Glutamatergic neuron (in vitro differentiated cells): ENCODE measurements at places on chromosomes 6 and 20. TPM values are rescaled to one million over a fixed set of nuclear protein-coding genes. Genes with fewer than 3 reads are reported as not detected.
A peak's percentile ranks its signal among the peaks of the same experiment; 100 is the strongest.

The PPIL6 gene
- 0.83 TPM for total RNA-seq

DNA sequence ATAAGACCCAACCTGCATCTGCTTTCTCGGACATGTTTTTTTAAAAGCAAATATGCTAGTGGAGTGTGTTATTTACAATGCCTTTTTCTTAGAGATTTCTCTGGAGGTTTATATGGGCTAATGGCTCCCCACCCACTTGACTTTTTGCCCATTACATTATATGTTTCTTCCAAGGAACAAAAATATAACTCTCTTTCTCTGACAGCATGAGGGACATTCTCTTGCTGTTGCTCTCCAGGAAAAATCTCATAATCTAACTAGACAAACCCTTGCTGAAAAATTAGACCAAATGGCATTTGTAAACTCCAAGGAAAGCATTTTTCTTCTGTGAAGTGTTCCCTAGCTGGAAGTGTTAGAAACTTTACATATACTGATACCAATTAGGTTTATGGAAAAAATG, 213.7 kb downstream of the PRL start:
- peak overlapping the region; percentile 85 for H3K27ac ChIP-seq
- peaks cover 33% of the 10 kb centered on the region for H3K4me1 ChIP-seq
- H3K36me3 ChIP-seq: peaks cover 17% of the 10 kb centered on the region
- H3K4me3 ChIP-seq: peak overlapping the region; percentile 26
- DNase-seq: no peak

DNA sequence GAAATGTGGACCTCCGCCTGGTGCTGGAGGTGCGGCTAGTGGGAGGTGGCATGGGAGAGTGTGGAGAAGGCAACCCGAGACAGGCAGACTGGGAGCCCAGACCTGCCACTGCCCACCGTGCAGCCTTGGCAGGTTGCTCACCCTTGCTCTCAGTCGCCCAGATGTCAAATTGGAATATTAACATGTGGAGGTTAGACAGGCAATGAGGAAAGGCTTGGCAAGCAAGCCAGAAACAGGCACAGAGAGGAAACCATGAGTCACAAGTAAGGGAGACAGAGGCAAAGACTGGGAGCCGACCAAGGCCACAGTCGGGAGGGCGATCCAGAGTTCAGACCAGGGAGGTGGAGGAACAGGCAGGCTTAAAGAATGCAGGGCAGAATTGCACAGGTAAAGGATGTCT, 178.2 kb downstream of the FOXC1 start:
- no peak overlapping the region for H3K27ac ChIP-seq
- H3K36me3 ChIP-seq: no peaks in the 10 kb centered on the region
- DNase-seq: no peak
- H3K27me3 ChIP-seq: no peaks in the 10 kb centered on the region
- H3K4me1 ChIP-seq: no peaks in the 10 kb centered on the region

The HLA-DRA gene
- total RNA-seq: not detected

- no peak overlapping the region for H3K4me3 ChIP-seq
- DNase-seq: no peak
- no peaks in the 10 kb centered on the region for H3K36me3 ChIP-seq
- H3K4me1 ChIP-seq: no peaks in the 10 kb centered on the region
Observed at GRCh38 chr6:49541936-49542335, 8.5 kb upstream of the C6orf141 start.

The EYA2 gene
- total RNA-seq: 94.1 TPM

- H3K4me1 ChIP-seq: peaks cover 5% of the 10 kb centered on the region
- no peak overlapping the region for H3K27ac ChIP-seq
- no peak overlapping the region for H3K4me3 ChIP-seq
- H3K27me3 ChIP-seq: no peaks in the 10 kb centered on the region
Observed at GRCh38 chr6:84457276-84457675, 229.8 kb upstream of the CEP162 start.

DNA sequence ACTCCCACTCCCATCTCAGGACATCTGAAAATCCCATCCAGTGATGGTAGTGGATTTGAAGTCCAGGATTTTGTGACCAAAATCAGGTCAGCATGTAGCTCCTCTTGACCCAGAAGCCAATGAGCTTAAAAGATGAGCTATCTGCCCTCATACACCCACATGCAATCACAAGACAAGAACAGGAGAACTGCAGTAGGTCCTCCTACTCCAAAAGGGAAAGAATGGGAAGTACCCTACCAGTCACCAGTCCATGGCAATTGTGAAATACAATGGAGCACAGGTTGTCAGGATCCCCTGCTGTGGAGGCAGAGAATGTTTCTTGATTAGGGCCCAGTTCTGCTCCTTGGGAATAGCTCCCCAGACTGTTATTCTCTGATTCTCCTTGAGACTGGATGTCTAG, 347.3 kb upstream of the CNR1 start:
- no peak overlapping the region for H3K27ac ChIP-seq
- DNase-seq: no peak
- no peaks in the 10 kb centered on the region for H3K36me3 ChIP-seq
- no peak overlapping the region for H3K4me3 ChIP-seq
- no peaks in the 10 kb centered on the region for H3K27me3 ChIP-seq
- no peaks in the 10 kb centered on the region for H3K4me1 ChIP-seq

DNA sequence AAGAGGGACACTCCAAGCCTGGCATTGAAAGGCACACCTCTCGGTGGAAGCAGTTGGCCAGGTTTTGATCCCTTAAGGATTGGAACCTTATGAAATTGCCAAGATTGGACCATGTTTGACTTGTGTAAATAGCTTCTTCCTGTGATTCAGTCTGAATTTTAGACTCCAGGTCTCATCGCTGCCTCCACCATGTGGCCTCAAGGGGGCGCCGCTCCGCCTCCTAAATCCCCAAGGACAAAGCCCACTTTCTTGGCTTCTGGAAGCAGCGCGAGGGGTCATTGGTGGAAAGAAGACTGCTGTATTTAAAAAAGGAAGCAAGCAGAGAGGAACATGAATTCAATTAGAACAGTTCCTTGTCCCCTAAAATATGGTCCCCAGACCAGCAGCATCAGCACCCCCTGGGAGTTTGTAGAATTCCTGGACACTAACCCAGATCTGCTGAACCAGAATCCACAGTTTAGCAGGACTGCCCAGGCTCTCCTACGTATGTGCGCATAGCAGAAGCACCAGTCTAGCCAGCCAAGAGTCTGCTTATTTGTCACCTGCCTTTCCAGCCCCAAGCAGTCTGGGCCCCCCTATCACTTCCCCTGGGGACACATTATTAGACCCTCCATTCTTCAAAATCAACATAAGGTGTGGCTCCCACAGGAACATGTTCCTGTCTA, 108.5 kb downstream of the LY86 start:
- H3K27ac ChIP-seq: no peak overlapping the region
- H3K4me3 ChIP-seq: no peak overlapping the region
- DNase-seq: peak; percentile 66
- no peaks in the 10 kb centered on the region for H3K36me3 ChIP-seq
- H3K27me3 ChIP-seq: no peaks in the 10 kb centered on the region

- no peak overlapping the region for H3K4me3 ChIP-seq
- no peak for DNase-seq
- H3K27me3 ChIP-seq: no peaks in the 10 kb centered on the region
- no peak overlapping the region for H3K27ac ChIP-seq
Observed at GRCh38 chr6:116035616-116036015, 25.1 kb downstream of the FRK start.

GRCh38 chr6:48472535-48472934, 361.5 kb upstream of the PTCHD4 start:
- H3K27ac ChIP-seq: no peak overlapping the region
- no peaks in the 10 kb centered on the region for H3K36me3 ChIP-seq
- H3K4me3 ChIP-seq: no peak overlapping the region
- no peak for DNase-seq

- no peaks in the 10 kb centered on the region for H3K36me3 ChIP-seq
- no peak overlapping the region for H3K4me3 ChIP-seq
- no peak overlapping the region for H3K27ac ChIP-seq
- peaks cover 2% of the 10 kb centered on the region for H3K4me1 ChIP-seq
- peaks cover 3% of the 10 kb centered on the region for H3K27me3 ChIP-seq
- no peak for DNase-seq
Observed at GRCh38 chr6:35686436-35686835, 2.3 kb downstream of the FKBP5 start.

DNA sequence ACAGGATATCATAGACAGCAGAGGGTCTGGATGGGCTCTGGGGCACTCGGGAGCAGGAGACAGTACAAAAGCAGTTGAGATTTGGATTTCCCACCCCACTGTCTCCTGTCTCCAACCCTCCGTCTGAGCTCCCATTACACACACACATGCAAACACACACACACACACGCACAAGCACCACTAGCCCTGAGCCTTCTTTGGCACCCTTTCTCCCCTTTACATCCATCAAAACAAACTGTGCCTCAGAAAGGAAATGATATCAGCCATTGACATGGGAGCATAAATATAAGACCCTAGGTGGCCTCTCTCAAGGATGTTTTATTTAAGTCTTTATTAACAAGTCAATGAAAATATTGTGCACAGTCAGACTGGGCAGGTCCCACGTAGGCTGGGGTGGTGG, 17.5 kb downstream of the TTBK1 start:
- peaks cover 19% of the 10 kb centered on the region for H3K27me3 ChIP-seq
- H3K36me3 ChIP-seq: peaks cover 8% of the 10 kb centered on the region
- H3K27ac ChIP-seq: no peak overlapping the region
- no peak overlapping the region for H3K4me3 ChIP-seq
- DNase-seq: no peak

The TMC2 gene
- not detected for total RNA-seq

DNA sequence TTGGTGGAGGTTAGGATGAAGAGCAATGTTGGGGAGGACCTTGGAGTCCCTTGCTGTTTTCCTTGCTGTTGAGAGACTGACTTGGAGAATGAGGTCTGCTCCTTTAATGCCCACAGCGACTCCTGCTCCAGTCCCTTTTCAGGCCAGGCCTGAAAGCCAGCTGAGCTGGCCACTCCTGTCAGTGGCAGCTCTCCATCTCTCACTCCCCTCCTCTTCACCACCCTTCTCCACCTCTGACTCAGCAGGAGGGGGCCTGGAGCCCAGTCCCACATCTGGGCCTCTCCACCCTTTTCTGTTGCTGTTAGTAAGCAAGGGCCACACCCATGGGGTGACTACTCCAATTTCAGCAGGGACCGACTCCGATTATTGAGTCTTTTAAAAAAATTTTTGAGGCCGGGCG, 2.2 kb downstream of the SNX21 start:
- no peaks in the 10 kb centered on the region for H3K36me3 ChIP-seq
- DNase-seq: no peak
- H3K4me3 ChIP-seq: peak overlapping the region; percentile 30
- H3K27ac ChIP-seq: no peak overlapping the region
- H3K27me3 ChIP-seq: no peaks in the 10 kb centered on the region
- H3K4me1 ChIP-seq: no peaks in the 10 kb centered on the region

The SLC35F1 gene
- 22.4 TPM for total RNA-seq

The SSTR4 gene
- not detected for total RNA-seq

DNA sequence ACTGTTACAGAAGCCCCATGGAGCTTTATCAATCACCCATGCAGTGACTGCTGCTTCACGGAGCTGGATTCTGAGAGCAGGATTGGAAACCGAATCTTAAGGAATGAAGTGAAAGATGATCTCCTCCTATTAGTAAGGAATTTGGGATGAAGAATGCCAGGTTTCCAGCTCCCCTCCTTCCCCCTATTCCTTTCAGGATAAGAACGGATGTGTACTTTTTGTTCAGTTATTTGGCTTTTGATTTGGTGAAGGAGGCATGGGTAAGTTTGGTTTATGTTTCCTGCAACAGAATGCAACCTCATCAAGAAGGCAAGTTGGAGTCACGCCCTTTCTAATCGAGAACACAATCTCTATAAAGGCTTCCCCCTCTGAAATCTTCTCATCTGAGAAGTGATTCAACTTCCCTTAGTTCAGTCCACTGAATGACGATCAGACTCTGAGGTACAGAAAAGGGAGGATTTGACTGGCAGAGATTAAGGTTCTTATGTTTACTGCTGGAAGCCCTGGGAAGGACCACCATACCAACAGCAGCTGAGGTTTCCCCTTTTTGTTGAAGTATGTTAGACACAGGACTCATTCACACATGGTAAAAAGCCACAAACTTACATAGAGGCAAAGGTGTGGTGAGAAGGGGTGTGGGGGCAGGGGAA, 5.5 kb downstream of the ELMO2 start:
- H3K4me3 ChIP-seq: no peak overlapping the region
- no peak overlapping the region for H3K27ac ChIP-seq
- H3K4me1 ChIP-seq: peaks cover 14% of the 10 kb centered on the region
- DNase-seq: no peak
- H3K27me3 ChIP-seq: peaks cover 2% of the 10 kb centered on the region

DNA sequence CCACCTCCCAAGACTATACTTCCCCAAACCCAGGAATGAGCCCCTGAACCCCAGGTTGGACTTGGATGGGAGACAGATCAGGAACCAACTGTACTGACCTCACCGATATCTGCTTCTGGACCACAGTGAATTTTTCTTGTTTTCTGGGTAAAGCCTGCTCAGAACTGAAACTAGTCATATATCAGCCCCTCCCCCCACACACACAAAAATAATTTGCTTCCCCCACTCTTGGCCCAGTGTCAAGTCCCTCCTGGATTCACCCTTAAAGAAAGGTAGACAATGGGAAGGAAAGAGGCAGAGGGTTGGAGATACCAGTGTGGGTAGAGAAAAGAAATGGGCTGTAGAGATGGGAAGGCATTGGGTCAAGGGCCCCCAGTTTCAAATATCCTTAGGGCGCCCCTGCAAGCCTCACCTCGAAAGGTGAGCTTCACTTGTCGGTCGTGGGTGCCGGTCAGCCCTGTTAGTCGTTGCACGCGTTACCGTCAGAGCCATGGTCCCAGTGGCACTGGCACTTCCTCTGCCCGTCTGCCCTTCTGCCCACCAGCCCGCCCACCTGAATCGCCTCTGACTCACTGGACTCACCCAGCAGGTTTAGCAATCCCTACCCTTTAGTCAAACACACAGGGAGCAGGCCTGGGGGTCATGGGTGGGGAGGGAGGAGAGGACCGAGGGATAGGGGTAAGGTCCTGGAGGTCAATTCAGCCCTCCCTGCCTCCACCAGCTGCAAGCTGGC, 8.5 kb upstream of the SPAG4 start:
- no peaks in the 10 kb centered on the region for H3K36me3 ChIP-seq
- H3K4me3 ChIP-seq: no peak overlapping the region
- H3K27ac ChIP-seq: no peak overlapping the region
- no peak for DNase-seq

- H3K4me1 ChIP-seq: peaks cover 21% of the 10 kb centered on the region
- H3K27me3 ChIP-seq: peaks cover 10% of the 10 kb centered on the region
- DNase-seq: peak; percentile 36
- H3K36me3 ChIP-seq: peaks cover 4% of the 10 kb centered on the region
- H3K4me3 ChIP-seq: peak within 1 kb of the TSS; percentile 96
- peak within 1 kb of the TSS; percentile 100 for H3K27ac ChIP-seq
Observed at GRCh38 chr6:24719125-24719971, at the start of gene C6orf62. Gene C6orf62, minus strand, starts transcription at chr6:24719154. Its CDS starts 486 bp downstream, at chr6:24718668.

The RAET1L gene
- total RNA-seq: not detected

GRCh38 chr6:110816677-110817076, 1.4 kb upstream of the CDK19 start:
- peaks cover 9% of the 10 kb centered on the region for H3K27me3 ChIP-seq
- no peaks in the 10 kb centered on the region for H3K36me3 ChIP-seq
- peak overlapping the region; percentile 99 for H3K27ac ChIP-seq
- peaks cover 7% of the 10 kb centered on the region for H3K4me1 ChIP-seq
